Stimulated activated CD4-positive, alpha-beta T cell treated with anti-CD3 and anti-CD28 coated beads, Interleukin-15, amount 100 ng/mL, for 1 hour (primary cell): ENCODE measurements at places on chromosomes 2 and 18.

DNA sequence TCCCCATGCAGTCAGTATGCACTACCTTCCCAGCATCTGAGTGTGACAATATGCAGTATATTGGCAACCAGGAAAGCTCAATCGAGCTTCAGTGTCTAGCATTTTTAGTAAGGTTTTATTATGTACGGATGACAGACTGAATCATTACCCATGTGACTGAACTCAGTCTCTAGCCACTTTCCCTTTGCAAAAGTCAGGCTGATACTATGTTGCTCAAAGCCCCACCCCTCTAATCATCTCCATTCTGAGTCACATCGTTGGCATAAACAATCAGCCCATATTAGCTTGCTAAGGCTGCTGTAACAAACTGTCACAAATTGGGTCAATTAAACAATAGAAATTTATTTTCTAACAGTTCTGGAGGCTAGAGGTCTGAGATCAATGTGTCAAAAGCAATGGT lies 25.8 kb upstream of the SRD5A2 start:
- DNase-seq, result no peak

DNA sequence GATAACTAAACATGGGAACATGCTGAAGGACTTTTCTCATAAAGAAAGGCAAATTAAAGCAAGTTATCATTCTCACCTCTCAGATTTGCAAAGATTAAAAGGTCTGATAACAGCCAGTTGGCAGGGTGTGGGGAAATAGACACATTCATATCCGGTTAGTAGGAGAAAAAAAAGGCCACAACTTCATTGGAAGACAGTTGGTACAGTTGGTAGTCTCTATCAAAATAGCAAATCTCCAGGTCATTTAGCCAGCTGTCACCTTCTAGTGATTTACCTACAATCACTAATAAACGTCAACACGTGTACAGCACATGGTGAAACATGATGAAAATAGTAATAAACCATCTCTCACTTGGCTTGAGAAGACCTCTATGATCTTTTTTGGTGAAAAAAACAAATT lies 16.6 kb downstream of the INPP5D start:
- DNase-seq, result no peak

- no peak for DNase-seq
These were observed 159.8 kb upstream of the STK17B start for GRCh38 chr2:196331143-196331542.

DNA sequence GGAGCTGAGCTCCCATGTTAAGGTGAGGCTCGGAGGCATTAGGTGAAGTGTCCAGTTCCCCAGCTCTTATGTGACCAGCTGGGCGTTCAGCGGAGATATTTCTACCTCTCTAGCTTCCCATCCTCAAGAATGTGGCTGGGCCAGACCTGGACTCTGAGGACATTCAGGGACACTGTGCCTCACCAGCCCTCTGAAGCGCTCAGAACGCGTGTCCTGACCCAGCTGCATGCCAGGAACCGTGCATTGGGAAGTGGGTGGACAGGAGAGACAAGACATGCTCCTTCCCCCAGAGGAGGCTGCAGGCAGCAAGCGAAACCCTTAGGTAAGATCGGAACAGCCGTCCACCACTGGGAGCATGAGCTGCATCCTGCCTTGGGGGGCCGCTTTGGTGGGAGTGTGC lies 38.0 kb upstream of the GPAT2 start:
- DNase-seq, result no peak

GRCh38 chr2:86054535-86055082 lies 51.1 kb downstream of the POLR1A start:
- no peak for DNase-seq

DNA sequence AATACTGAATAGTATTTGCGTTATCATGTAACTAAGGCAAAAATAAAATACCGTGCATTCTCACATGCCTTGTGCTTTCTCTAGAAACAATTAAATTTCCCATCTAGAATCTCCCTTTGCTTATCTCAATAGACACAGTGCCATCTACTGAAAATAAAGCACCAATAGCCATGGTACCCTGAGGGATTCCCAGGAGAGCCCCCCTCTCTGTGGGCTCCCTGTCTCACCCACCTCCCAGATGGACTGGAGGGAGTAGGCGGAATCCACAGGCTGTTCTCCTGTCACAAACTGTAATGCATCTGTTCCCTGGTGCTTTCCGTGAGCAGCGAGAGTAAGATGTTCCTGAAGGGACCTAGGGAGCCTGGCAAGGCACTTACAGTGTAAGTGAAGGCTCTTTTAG lies 112.4 kb upstream of the UPP2 start:
- no peak for DNase-seq

DNA sequence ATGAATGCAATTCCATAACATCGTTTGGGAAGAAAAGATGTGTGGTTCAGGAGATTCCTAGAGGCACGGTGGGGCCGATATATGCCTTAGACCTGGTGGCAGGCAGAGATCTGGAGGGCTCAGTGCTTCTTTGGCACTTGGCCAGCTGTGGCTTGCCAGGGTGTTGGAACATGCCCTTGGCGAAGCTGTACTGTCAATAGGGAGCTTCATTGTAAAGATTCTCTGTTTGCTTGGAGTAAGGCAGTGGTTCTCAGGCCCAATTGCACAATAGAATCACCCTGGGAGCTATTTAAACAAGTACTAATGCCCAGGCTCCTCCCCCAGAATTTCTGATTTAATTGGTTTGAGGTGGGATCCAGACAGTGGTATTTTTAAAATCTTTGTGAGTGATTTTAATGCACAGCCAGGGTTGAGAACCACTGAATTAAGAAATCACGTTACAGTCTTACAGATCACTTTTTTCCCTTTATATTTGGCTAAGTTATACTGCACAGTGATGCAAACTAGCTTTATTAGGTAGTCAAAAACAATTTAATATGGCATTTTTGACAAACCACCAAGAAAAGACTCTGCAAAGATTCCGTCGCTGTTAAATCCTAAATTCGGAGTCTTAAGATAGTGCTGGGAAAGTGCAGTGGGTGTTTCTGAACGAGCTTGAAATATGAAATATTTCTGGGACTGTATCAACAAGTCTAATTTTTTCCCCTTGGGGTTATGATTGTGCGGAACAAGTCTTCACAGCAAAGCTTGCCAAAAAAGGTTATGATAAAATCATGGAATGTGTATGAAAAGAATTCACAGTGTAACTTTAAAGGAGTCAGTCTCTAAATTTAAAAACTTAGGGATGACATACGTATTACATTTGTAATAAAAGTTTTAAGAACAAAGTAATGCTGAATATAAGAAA lies 78.0 kb downstream of the CRIM1 start:
- no peak for DNase-seq

DNA sequence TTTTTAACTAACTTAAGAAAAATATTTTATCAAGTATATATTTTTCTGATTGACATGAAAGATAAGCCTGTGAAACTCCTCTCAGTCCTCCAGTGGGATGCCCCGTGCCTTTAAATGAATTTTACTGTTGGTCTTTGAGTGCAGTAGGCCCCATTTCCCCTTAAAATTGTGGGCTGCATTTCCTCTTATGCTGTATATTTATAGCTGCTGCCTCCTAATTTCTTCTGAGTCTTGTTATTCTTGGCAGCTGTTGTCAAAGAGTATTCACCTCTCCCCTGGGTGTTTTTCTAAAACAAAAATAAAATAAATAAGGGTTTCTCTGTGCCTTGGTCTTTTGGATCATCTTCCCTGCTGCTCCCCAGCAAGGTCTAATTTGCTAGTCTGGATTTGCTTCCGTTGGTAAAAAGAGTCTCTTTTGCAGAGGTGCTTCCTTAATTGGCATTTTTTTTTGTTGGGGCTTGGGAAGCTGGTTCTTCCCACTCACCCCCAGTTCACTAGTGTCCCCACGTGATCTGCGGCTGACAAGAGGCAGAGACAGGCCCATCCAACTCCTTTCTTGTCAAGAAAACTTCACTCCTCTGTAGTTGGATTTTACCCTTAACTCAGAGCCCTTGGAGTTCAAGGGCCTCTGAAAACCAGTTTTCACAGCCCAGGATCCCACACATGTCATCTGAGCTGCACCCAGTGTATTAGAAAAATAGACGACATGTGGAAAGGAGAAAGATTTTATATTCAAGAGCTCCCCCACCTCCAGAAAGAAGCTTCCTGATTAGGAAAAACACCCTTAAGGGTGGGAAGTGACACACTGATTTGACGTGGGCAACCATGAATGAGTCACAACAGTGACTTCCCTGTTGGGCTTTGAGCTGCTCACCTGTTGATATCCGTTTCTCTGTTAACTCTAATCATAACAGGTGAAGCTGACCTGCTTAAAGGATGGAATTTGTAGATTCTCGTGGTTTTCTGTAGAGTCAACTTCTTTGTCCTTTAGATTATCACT lies 431.5 kb downstream of the DCDC2C start:
- no peak for DNase-seq

DNA sequence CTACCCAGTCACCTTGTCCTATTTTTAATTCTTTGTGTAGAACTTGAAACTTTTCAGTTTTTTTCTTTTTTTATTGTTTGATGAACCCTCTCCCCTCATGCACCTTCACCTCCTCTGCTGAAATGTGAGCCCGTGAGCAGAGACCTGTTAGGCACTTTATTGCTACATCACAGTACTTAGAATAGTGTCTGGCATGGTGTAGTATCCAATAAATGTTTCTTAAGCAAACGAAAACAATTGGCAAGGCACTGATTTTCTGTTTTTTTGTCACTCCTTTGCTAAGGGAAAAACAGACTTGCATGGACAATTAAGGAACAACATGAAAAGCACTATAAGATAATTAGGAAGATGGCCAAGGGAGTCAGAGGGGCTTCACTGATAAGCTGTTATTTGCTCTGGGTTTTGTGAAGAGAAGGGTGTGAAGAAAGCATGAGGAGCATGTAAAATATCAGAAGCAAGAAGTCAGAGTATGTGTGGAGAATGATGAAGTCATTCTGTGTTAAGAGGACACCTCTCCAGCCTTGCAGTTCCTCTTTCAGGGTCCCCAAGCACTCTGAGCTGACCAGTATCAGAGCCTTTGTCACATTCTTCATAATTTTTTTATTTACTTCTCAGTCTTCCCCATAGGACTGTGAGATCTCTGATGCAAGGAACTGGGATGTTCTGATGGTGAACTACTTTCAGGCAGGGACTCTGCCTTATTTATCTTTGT lies 99.7 kb upstream of the CAVIN2 start:
- DNase-seq, result no peak

GRCh38 chr2:239793836-239794235 lies 231.3 kb downstream of the NDUFA10 start:
- no peak for DNase-seq

DNA sequence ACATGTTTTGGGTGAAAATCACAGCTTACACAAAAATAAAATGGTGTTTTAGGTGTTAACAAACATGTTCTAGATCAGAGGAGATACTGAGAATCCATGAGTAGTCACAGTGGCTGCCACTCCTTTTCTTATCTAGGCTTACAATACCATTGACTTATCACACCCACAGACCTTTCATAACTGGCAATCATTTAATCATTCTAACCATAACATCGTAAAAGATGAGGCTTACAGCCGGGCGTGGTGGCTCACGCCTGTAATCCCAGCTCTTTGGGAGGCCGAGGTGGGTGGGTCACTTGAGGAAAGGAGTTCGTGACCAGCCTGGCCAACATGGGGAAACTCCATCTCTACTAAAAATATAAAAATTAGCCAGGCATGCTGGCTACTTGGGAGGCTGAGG lies 18.8 kb upstream of the SERPINB5 start:
- no peak for DNase-seq

GRCh38 chr18:79868168-79868784 lies 70.5 kb downstream of the KCNG2 start:
- DNase-seq, result no peak

GRCh38 chr18:43130716-43131260 lies 15.3 kb upstream of the RIT2 start:
- DNase-seq, result no peak

DNA sequence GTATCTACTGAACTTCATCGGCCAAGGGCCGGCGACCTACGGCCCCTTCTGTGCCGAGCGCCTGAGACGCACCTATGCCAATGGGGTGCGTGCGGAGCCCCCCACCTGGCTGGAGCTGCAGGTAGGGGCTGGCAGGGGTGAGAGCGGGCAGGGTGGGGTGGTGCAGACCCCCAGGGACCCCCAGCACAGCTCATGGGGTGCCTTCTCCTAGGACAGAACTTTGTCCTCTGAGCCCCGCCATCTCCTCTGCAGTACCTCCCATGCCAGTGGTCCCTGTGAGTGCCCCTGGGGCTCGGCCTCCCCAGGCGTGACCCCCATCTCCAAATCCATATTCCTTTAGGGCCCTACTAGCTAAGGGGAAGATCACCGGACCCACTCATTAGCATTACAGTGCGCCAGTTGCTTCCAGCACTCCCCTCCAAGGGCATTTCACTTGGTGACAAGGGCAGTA lies 23.9 kb upstream of the GPR17 start:
- DNase-seq, result no peak

- no peak for DNase-seq
These were observed 54.1 kb upstream of the AQP4 start for GRCh38 chr18:26919627-26920026.
